ENCODE measurements at places on chromosomes 6 and 20.

GRCh38 chr6:27061235-27061993 lies 186.1 kb upstream of the PRSS16 start:
- no peak for DNase-seq

GRCh38 chr6:36594816-36595643 lies 868 bp downstream of the SRSF3 start:
- DNase-seq = no peak

DNA sequence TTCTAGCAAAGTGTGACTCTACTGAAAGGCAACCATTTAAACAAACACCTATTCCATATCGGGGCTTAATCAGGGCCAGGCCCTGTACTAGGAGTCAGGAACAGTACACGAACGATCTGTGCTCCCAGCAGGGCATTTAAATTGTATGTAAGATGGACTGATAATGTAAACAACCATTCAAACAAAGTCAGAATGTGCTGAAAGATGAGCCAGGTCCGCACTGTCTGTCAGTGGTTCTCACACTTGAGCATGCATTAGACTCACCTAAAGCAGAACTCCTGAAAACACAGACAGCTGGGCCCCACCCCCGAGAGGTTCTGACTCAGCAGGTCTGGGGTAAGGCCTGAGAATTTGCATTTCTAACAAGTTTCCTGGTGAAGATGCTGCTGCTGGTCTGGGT lies 81.6 kb downstream of the PXDC1 start:
- DNase-seq = no peak

GRCh38 chr6:45169815-45170214 lies 158.3 kb upstream of the RUNX2 start:
- no peak for DNase-seq

DNA sequence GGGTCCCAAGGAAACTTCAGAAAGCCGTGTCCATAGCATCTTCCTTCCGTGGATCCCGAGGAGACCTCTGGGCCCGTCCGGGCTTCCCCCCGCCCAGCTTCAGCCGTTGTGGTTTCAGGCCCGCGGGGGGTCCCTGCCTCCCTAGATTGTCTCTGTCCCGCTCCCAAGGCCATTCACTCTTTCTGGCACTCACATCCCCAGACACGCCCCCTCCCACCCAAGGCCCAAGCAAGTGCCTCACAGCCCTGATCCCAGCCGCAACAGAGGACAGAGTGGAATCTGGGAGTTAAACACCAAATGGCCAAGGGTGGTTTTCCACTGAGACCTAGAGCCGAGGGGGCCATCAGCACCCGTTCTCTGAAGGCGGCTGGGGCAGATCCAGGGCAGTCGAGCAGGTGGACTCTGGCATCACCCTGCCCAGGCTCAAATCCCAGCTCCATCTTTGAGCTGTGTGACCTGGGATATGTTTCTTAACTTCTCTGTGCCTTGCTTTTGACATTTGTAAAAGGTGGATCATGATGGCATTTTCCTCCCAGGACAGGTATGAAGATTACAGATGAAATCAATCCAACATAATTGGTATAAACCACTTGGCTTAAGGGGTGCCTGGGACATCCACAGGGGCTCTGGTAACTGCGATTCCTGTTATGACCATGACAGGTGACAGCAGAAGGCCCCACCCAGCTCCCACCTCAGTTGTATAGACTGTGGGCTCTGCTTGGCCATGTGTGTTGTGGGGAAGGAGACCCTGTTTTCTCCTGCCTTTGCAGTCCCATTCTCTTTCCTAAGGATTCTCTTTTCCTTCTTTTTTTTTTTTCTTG lies 48.1 kb downstream of the CTCFL start:
- no peak for DNase-seq

- DNase-seq = no peak
Measured at GRCh38 chr6:159934181-159934580, 34.7 kb upstream of the IGF2R start.

- no peak for DNase-seq
Measured at GRCh38 chr6:115456848-115457247, 603.8 kb downstream of the FRK start.

GRCh38 chr20:12975833-12976608 lies 32.8 kb upstream of the SPTLC3 start:
- no peak for DNase-seq

DNA sequence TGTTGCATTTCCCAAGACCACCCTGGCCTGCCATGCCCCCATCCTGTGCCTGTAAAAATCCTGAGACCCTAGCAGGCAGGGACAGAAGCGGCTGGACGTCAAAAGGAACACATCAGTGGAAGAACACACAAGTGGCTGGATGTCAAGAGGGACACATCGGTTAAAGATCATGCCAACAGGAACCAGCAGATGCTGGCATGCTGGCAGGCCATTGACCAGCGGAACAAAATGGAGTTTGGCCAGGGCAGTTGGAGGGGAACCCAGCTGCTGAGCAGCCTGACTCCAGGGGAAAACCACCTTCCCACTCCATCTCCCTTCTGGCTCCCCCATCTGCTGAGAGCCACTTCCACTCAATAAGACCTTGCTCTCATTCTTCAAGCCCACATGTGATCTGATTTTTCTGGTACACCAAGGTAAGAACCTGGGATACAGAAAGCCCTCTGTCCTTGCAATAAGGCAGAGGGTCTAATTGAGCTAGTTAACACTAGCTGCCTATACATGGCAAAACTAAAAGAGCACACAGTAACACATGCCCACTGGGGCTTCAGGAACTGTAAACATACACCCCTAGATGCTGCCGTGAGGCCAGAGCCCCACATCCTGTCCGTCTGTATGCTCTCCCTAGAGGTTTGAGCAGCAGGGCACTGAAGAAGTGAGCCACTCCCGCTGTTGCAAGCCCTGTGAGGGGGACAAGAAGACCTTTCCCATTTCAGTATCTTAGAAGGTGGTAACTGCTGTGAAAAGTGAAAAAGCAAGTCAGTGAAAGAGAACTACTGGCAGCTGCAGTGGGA lies 4.2 kb upstream of the TSBP1 start:
- no peak for DNase-seq

All from activated CD8-positive, alpha-beta memory T cell treated with anti-CD3 and anti-CD28 coated beads for 4 hours (primary cell).